NCI-H226 (cell line): ENCODE measurements at places on chromosomes 7 and 10.

GRCh38 chr7:30422922-30423321 is 55.7 kb downstream of the NOD1 start:
- DNase-seq = peak; percentile 10

DNA sequence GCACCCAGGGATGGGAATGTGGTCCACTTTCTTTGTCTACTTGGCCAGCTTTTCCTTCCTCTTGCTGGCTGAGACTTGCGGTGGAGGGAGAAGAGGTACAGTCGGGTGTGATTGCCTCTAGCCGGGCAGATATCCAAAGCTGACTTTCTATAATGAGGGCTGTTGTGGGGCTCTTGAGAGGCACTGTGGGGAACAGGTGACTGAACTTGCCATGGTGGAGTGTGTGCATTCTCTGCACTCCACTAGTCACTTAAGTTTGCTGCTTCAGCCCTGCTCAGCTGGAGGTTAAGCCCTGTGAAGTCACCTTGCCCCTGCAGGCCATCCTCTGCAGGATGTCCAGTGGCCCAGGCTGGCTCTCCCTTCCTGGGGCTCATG is 116.6 kb downstream of the AOAH start:
- no peak for DNase-seq

DNA sequence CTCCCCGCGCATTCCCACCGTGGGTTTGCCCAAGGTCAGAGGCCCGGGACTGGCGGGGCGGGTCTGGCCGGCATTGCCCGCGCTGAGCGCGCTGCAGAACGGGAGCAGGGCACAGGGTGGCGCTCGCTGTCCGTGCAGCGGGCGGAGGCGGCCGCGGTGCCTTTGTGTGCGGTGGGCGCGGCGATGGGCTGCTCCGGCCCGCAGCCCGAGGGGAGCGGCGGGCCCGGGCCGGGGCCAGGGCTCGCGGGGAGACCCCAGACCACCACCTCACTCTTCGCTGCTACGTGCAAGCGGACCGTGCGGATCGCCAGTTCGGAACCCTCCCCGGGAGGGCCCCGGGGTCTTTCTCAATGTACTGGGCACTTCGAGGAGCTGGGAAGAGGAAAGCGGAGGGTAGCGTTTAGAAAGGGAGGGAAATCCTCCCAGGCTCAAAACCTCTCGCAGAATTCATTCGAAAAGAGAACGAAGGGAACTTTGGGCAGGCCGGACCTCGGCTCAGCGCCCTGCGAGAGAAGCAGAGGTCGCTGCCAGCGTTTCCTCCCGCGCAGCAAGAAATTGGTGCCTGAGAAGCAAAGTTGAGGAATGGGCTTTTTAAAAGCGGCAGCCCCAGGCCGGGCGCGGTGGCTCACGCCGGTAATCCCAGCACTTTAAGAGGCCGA is 8.5 kb downstream of the SP8 start:
- no peak for DNase-seq

DNA sequence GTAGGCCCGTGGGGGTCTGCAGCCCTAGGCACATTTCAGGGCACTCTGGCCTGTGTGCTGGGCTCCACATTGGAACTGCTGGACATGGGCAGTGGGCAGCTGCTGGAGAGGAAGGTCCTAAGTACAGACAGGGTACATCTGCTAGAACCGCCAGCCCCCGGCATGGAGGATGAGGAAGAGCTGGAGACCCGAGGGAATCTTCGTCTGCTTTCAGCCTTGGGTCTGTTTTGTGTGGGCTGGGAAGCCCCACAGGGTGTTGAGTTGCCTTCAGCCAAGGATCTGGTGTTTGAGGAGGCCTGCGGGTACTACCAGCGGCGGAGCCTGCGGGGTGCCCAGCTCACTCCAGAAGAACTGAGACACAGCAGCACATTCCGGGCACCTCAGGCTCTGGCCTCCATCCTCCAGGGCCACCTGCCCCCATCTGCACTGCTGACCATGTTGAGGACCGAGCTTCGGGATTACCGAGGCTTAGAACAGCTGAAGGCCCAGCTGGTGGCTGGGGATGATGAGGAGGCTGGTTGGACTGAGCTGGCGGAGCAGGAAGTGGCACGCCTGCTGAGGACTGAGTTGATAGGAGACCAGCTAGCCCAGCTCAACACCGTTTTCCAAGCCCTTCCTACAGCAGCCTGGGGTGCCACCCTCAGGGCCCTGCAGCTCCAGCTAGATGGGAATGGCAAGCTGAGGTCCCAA is 1.4 kb downstream of the HPS6 start:
- DNase-seq = no peak

DNA sequence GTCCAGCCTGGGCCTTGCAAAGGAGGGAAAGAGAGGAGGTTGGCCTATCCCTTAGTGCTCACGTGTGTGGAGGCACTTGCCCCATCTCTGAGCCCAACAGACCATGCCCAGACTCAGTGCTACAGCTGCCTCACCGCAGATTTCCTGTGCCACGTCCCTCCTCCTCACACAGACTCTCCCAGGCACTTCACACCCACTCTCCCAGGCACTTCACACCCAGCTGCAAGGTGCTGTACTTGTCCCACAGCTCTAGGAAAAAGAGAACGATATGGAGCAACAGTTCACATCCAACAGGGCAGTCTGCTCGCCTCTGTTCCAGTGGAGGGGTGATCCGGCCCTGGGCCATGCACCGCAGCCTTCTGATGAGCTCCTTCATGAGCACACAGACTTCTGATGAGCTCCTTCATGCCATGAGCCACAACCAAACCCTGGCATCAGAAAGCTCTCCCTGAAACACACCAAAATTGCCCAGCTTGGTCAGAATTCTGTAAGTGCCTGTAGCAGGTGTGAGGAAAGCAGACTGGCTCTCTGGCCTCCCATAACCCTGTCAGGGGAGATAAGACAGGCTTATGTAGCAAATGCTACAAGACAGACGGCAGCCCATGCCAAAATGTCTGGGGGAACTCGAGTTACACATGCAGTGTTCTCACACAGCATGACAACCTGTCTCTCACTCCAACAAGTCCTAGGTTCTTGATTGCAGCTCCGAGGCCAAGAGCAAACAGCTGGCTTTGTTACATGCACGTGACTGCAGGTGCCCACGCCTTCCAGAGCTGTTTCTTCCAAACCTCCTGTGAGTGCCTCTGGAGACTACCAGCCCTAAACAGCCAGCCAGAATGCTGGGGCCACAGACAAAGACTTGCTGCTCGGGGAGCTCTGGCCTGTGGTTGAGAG is 348.5 kb downstream of the GRID1 start:
- no peak for DNase-seq

GRCh38 chr7:131487217-131487616 is 69.2 kb downstream of the PODXL start:
- no peak for DNase-seq

GRCh38 chr10:119284679-119285096 is 77.3 kb downstream of the GRK5 start:
- no peak for DNase-seq

- peak; percentile 47 for DNase-seq
These were observed 19.0 kb upstream of the CPN1 start for GRCh38 chr10:100100651-100101184.

DNA sequence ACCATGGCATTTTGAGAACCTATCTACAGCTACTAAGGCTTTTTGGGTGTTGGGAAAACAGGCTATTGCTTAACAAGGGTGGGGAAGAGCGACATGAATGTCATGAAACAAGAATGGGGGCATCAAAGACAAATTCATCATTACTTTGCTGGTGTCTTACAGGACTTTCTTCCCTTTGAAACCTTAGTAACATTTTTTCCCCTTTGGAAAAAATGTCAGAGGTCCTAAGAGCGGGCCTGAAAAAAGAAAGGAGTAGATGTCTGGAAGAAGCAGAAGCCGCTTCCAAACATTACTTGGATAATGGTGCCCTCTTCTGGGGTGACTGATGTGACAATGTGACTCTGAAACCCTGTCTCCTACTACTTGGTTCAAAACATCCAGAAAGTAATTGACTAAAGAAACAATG is 3.8 kb upstream of the DDX50 start:
- DNase-seq = no peak

DNA sequence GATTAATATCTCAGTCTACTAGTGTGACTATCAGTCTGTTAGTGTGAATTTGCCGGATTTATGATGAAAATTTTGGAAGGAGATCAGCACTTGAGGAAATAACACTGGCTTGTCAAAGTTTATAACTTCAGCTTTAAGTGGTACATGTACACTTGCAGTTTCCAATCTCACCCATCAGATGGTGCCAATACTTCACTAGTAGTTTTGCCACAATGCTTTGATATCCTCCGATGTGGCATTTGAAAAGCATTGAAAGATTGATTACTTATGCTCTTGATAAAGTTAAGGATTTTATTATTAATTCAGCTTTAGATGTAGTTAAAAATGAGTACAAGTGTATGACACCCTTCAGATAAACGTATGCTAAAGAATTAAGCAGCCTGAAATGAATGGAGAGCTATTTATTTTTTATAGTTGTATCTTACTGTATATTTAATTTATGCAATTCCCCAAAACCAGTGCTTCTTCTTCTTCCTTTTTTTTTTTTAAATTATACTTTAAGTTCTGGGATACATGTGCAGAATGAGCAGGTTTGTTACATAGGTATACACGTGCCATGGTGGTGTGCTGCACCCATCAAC is 98.2 kb downstream of the ANLN start:
- peak; percentile 60 for DNase-seq

GRCh38 chr7:100570954-100571828 is 2.5 kb downstream of the SAP25 start:
- DNase-seq = peak; percentile 87

DNA sequence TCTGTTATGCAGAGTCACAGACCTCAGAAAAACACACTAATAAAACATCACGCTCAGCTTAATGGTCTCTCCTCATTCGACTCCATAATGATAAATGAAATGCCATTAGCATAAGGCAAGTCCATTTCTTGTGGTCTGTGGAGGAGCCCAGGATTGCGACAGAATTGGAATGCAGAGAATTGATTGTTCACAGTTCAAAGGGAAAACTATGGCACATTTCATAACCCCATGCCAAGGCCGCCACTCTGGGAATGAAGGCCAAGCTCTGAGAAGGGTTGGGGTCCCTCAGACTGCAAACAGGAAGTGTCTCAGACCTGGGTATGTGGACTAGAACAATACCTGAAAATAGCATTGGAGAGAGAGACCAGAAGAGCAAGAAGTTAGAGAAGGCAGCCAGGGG is 398.9 kb downstream of the ADRA2A start:
- DNase-seq = no peak

- DNase-seq = no peak
These were observed 41.1 kb downstream of the GLRX3 start for GRCh38 chr10:130177250-130177649.

- no peak for DNase-seq
These were observed 250.4 kb downstream of the DNAJB6 start for GRCh38 chr7:157587051-157587804.

DNA sequence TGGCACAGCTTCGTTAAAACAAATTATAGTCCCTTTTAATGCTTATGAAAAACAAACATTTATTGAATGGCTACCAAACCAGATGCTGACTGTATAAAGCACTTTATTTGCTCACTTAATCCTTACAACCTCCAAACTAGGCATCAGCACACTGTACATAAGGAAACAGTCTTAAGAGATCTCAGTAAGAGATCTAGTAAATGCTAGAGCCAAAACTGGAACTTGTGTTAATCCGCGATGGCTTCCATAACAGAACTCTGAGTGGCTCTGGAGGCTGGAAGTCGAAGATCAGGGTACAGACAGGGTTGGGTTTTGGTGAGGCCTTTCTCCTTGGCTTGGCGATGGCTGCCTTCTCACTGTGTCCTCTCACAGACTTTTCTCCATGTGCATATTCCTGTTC is 27.0 kb downstream of the PDZD8 start:
- DNase-seq = no peak

- DNase-seq = no peak
These were observed 988.6 kb downstream of the SORCS1 start for GRCh38 chr10:106175760-106176377.

- DNase-seq = no peak
These were observed 51.5 kb upstream of the MTURN start for GRCh38 chr7:30083334-30083733.

DNA sequence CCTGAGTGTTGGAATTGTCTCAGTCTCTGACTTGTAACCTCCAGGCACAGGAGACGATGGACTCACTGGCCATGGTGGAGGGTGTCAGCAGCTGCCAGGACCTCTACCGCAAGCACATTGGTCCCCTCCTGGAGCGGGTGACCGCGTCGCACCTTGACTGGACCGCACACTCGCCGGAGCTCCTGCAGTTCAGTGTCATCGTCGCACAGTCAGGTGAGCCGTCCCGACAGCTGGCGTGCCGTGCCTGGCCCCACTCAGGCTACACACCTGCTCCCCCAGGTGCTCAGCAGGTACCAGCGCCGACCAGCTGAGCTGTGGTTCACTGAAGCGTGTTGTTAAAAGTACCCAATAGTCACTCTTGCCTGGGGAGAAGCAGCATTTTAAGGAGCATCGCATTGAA is 36.7 kb upstream of the PRKAR1B start:
- DNase-seq = no peak

GRCh38 chr10:2592360-2593160 is 474.8 kb upstream of the PFKP start:
- no peak for DNase-seq

- DNase-seq = no peak
These were observed 173.4 kb upstream of the KLF14 start for GRCh38 chr7:130907439-130907838.

DNA sequence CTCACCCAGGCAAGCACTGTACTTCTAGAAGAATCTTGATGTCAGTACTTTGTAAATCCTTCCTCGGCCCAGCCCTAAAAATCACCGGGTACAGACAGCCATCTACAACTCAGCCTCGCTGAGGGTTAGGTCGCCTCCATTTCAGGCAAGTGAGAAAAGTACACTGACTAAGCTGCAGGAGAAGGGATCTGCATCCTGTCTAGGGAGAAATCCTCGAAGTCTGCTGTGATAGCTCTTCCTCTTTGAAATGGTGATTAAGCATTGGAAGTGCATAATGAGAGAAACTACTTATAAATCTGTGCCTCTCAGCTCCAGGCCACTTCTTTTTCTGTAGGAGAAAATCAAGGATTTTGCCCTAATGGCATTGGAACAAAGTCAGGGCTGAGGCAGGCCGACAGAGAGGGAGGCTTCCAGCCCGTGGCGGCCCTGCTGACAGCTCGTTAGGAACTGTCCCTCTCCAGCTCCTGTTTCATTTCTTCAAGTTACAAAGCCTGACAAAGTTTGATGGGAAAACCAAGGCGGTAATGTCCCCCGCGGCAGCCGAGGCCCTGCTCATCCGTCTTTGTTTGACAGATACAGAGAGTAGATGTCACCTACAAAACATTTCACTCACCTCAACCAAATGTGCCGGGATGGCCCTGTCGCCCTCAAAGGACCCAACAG is 14.1 kb upstream of the GOT1 start:
- no peak for DNase-seq

DNA sequence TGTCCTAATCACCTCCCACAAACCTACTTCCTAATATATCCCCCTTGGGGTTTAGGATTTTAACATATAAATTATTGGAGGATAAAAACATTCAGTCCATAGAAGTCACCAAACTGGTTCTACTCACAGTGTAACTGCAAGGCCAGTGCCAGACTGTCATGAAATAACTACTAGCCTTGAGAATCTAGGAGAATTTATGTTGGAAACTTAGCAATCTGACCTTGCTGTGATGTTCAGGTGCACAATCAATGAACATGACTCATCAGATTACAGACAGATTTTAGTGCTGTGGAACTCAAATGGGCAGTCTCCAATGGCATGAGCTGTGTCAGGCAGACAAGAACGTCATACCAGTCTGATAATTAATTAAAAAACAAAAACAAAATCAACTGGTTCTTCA is 571.4 kb upstream of the IGFBP3 start:
- no peak for DNase-seq
